BJ (cell line): ENCODE measurements at places on chromosomes 13 and 19.

DNA sequence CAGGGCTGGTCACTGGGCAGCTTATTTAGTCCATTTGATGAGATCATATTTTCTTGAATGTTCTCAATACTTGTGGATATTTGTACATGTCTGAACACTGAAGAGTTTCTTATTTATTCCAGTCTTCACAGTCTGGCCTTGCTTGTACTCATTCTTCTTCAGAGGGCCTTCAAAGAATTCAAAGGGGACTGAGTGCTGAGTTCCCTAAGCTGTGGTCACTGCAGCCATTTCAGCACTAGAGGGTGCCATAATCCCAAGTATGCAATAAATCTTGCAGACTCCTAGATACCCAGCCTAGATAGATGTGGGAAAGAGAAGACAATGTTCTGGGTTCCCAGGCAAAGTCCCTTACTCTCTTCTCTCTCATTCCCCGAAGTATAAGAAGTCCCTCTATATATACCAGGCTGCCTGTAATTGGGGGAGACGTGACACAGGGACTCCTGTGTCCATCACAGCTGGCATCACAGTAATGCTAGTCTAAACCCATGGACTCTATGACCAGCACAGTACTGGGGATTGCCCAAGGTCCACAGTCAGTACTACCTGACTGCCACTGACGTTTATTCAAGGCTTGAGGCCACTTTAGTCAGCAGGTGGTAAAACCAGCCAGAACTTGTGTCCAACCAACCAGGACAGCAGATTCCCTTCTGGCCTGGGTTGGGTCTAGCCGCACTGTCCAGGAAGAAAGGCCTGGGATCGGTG is 8.9 kb upstream of the VN1R1 start:
- no peak for DNase-seq

- no peak for DNase-seq
Observed at GRCh38 chr13:52899206-52899605, 50.8 kb upstream of the PCDH8 start.

DNA sequence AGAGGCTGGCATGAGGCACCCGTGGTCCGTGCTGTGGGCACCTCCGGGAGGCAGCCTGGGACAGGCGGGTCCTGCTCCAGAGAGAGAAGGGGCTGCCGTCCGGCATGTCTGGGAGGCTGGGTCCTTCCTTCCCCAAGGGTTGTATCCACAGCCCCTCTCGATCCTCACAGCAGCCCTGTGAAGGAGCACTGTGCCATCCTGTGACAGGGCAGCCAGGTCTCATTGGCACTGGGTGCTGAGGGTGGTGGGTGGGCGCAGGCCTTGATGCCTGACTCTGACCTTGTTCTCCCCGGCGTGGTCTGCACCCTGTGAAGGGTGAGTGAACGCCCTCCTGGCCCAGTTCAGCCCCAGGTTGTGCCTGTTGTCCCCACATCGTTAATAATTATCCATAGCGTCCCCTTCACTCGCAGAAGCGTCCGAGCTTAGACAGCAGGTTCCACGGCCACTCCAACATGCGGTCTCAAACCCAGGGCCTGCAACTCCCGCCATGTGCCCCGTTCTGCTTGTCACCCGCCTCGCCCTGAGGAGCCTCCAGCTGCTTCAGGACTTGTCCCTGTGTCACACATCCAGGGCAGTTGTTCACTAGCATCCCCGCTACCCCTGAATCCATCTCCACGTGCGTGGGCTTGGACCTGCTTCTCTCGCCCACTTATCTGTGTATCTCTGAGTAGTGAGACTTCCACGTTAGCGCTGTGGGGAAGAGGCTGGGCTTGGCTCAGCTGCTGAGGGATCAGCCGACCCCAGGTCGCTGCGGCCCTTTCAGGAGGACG is 10.6 kb downstream of the ATP11A start:
- no peak for DNase-seq

DNA sequence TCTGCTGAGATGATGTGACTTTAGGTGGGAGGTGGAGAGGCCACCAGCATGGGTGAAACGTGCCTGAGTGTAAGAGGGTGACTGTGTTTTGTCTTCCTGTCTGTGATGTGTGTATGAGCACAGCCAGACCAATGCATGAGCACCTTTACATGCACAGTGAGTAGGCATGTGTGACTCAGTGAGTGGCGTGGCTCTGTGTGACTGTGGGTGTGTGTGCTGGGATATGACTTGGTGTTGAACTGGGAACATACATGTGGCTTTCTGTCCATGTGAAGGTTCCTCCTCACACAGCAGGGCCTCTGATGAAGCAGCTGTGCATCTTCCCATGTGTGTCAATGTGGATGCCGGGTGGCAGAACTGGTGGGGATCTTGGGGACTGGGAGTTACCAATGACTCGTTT is 19.9 kb upstream of the LGALS13 start:
- DNase-seq: no peak

DNA sequence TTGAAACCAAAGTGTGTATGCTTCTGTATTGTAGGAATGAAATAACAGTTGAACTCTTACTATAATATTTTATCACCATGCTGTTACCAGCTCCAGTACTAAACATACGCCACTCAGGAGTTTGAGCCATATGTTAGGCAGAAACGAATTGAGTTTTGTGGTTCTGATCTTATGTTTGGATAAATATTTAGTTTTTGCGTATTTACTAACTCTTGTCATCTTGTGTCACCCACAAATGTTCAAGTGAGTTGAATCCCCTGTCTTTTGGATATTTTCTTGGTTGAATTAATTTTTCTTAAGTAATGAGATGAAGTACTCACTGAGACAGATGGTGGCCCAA is 1.5 kb downstream of the FNDC3A start:
- no peak for DNase-seq

- DNase-seq: no peak
Observed at GRCh38 chr13:86510792-86511191, 711.6 kb upstream of the SLITRK6 start.

DNA sequence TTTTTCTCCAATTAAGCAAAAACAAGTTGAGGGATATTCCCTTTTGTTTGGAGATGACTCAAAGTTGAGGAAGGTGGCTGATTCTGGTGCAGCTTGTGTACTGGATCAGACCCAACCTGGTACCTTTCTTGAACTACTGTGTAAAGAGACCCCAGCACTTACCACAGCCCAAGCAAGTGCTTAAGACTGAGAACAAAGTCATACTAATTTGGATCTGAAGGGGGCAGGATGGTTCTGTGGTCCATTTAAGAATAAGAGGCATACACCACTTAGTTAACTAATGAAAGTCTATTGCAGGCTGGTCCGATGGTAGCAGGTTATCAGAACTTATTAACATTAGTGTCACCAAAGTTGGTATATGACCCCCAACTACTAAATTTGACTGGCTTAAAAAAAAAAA is 6.3 kb downstream of the THSD1 start:
- DNase-seq: no peak

DNA sequence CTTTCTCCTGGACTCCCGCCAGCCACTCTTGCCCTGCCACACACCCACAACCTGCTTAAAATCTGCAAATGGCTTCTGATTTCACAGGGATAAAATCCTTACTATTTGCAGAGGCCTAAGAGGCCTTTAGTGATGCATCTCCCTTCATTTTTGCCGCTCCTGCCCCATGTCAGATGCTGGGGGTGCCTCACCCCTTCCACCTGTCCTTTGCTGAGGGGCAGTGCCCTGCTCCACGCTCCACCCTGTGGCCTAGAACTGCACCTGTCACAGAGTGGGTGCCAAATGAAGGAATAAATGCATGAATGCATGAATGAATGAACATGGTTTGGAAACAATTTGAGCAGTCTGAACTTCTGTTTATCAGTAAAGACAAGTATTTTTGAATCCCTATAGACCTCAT is 34.1 kb upstream of the UQCRFS1 start:
- no peak for DNase-seq

DNA sequence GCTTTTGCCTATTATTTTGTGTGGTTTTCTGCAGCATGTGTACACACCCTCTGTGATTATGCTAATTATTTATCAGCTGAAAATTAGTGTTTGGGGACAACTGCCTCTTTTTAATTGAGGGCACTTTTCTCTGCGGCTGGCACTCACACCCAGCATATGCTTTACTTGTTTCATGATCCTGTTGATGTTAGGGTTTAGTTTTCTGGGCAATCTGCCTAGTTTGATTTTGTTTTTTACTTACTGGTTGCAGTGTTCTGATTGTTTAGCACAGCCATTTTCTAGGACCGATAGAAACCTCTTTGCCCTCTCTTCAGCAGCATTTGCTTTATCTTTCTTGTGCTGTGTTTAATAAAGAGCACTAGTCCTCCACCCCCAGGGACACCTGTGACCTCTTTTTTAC is 161.6 kb downstream of the PAN3 start:
- no peak for DNase-seq

DNA sequence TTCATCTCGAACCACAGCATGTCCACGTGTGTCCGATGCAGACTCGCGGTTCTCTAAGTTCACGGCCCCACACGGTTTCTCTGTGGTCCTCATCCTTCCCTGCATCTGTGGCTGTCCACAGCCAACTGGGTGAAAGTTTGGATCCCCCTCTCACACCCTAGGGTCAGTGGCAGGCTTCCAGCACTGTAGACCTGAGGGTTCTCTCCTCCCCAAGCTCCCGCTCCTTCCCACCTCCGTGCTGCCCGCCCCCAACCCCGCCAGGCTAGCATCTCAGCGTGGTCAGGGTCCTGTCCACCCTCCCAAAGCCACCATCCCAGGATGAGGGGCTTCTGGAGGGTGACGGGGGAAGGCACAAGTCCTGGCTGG is 3.0 kb downstream of the ANGPTL4 start:
- no peak for DNase-seq
